ENCODE measurements at places on chromosomes 2 and 18. TPM values are rescaled to one million over a fixed set of nuclear protein-coding genes. Genes with fewer than 3 reads are reported as not detected.

STPG4 gene
- total RNA-seq = 0.40 TPM

KCNE4 gene
- not detected for total RNA-seq

GRB14 gene
- not detected for total RNA-seq

TLX2 gene
- 1.3 TPM for total RNA-seq

PGAP1 gene
- 60.0 TPM for total RNA-seq

EFHD1 gene
- total RNA-seq = 1.4 TPM

REG3G gene
- total RNA-seq = not detected

PDE11A gene
- not detected for total RNA-seq

ERICH2 gene
- not detected for total RNA-seq

MPP4 gene
- total RNA-seq = not detected

HSBP1L1 gene
- 5.0 TPM for total RNA-seq

GALM gene
- total RNA-seq = 67.1 TPM

ALLC gene
- not detected for total RNA-seq

SERPINB10 gene
- not detected for total RNA-seq

FOXI3 gene
- not detected for total RNA-seq

TMX3 gene
- 50.3 TPM for total RNA-seq

COA5 gene
- total RNA-seq = 26.0 TPM

DCC gene
- not detected for total RNA-seq

B3GNT7 gene
- total RNA-seq = 0.47 TPM

GPR39 gene
- total RNA-seq = not detected

EPHA4 gene
- 0.91 TPM for total RNA-seq

NEMP2 gene
- 17.4 TPM for total RNA-seq

SERPINB7 gene
- not detected for total RNA-seq

SLC4A3 gene
- total RNA-seq = not detected

PLCL1 gene
- total RNA-seq = 0.20 TPM

TUBB8B gene
- total RNA-seq = not detected

KATNAL2 gene
- 0.45 TPM for total RNA-seq

FAM237A gene
- total RNA-seq = not detected

TEX44 gene
- total RNA-seq = not detected

IL36A gene
- 0.42 TPM for total RNA-seq

MALL gene
- total RNA-seq = not detected

SCYGR4 gene
- total RNA-seq = not detected

Data from activated CD8-positive, alpha-beta memory T cell treated with anti-CD3 and anti-CD28 coated beads, Interleukin-2, amount 10 ng/mL, durations not matched to agents 7 days and 5 days (primary cell).